ENCODE measurements at places on chromosomes 5 and 9.

DNA sequence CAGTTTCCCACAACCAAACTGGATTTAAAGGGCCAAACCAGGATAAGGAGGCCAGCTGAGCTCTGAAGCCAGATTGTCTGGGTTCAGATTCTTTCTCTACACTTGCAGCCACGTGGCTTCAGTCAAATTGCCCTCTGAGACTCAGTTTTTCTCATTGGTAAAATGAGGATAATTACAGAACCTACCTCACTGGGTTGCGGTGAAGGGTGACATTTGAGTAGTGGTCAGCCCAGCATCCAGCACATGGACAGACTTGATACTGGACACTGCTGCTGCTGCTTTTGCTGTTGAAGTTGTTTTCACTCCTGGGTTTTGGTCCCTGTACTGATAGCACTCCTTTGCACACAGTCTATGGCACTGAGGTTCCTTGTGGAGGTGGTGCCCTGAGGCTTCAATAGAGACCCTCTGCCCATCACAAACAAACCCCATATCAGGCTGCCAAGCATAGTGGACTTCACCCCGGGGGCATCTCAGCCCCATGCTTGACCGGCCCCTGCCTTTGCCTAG, 25.7 kb upstream of the CDKN2AIPNL start:
- no peak for DNase-seq

DNA sequence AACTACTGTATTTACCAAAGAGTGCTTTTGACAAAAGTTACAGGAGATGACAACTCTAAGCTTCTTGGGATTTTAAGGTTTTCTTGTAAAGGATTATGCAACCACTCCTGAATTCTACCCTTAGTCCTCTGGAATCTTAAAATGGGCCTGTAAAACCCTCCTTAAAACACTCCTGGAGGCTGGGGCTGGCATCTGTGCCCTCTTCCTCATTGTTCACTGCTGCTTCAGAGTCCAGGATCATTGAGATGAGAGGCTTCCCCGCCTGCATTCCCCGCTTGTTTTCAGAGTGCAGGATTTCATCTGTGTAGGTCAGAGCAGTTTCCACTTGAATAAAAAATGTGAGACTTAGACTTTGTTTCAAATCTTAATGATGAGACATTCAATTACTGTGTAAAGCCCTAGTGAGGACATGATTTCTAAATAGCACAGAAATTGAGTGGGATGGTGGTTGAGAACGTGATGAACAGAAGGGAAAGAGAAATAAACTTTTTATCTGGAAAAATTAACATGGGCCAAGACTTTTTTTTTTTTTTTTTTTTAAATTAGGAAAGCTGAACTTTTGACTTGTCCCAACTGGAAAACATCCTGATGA, 40.4 kb downstream of the PCSK5 start:
- no peak for DNase-seq

DNA sequence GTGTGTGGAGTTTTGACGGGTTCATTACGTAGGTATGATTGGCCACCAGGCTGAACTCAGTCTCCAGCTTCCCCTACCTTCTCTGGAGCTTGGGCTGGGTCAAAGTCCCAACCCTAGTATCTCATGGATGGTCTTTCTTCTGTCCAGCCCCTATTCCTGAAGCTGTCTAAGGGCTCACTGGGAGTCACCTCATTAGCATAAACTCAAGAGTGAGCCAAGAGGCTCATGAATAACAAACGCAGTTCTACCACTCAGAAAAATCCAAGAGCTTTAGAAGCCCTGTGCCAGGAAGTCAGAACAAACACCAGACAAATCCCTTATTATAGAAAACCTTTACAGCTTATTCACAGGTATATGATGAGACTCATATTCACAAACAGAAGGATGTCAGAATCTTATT, 180.3 kb upstream of the NFIL3 start:
- no peak for DNase-seq

GRCh38 chr5:113437111-113437510, 2.3 kb upstream of the TSSK1B start:
- DNase-seq: no peak

GRCh38 chr9:114592356-114592755, 4.8 kb downstream of the ATP6V1G1 start:
- DNase-seq: no peak

DNA sequence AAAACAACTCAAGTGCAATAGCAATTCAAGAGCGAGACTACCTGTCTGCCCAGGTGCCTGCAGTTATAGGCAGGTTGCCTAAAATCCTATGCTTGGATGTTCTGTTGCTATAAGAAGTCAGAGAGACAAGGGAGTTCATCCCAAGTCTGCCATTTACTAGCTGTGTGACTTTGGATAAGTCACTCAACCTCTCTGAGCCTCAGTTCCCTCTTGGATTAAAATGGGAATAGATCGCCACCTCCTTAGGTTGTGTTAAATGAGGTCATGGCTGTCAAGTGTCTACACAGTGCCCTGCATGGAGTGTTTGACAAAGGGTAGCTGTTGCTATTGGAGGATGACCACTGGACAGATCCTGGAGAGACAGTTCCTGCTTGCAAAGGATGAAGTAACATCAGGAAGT, 1.3 kb upstream of the ZBTB34 start:
- DNase-seq: no peak

DNA sequence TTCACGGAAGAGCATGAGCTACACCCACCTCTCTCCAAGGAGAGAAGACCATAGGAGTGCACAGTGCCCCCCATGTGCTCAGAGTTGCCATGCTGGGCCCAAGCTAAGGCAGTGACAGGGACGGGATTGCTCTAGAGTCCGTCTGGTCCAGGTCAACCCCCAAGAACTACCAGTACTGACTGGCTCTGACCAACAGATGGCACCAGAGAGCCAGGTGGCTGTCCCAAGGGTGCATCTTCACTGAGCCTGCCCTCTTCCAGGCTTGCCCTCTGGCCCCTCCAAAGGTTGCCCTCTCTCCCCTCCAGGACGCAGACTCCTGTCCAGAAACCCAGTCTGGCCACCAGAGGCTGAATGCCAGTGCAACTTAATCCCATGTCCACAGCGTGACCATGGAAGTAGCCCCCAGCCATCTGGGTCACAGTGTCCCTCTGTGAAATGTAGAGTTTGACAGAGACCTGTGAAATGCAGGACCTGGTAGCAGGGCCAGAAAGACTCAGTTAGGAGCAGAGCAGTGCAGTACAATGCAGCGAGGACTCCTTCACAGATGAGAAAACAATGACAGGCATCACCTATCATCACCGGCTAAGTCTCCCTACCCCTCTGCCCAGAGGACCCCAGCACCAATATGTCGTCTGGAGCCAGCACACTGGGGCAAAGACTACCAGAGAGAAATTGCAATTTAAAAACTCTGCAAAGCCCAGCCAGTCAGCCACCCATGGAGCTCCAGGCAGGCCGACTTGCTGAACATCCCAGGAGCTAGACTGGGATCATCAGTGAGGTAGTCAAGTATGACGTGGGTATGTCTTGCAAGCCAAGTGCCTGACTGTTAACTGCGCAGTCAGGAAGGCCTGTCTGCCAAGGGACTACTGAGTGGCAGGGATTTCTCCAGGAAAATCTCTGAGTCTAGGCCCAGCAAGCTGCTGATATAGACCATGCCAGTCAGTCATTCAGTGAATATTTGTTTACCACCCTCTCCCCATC, 7.7 kb upstream of the SKP1 start:
- DNase-seq: no peak

DNA sequence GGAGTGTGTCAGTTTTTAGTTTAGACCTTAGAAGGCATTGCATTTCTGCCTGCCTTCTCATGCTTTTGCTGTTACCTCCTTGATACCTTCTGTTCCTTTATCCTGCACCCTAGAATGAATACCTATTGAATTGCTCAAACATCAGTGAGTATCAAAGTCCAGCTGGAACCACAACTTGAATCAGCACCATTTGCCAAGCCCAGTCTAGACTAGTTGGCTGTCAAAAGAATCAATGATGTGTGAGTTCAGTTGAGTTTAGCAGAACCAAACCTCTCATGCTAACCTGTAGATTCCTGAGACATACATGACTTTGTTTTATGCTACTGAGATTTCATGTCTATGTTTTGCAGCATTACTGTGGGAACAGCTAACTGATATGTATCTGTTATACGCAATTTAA, 116.6 kb downstream of the FAM170A start:
- no peak for DNase-seq

GRCh38 chr9:37944671-37945481, 40.9 kb upstream of the SLC25A51 start:
- DNase-seq: no peak

DNA sequence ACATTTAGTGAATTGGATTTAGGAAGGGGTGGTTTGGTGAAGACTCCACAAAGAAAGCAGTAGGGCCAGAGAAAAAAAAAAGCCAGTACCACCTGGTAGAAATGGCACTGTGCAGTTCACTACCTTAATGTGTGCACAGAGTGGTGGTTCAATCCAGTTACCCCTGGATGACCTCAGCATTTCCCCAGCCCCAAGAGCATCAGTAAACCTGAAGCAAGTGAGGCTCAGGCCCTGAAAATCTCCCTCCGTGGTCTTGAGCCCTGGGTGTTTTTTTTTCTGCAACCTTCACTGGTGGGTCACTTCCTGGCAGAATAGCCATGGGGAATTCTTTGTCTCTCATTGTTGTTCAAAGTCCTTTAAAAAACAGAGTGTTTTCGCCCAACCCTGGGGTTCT, 202.9 kb downstream of the GADD45G start:
- DNase-seq: no peak

GRCh38 chr5:14830210-14831005, 41.2 kb downstream of the ANKH start:
- no peak for DNase-seq

GRCh38 chr9:12849486-12850003, 74.7 kb downstream of the LURAP1L start:
- DNase-seq: no peak

GRCh38 chr9:6218099-6218502, 2.5 kb downstream of the IL33 start:
- no peak for DNase-seq

DNA sequence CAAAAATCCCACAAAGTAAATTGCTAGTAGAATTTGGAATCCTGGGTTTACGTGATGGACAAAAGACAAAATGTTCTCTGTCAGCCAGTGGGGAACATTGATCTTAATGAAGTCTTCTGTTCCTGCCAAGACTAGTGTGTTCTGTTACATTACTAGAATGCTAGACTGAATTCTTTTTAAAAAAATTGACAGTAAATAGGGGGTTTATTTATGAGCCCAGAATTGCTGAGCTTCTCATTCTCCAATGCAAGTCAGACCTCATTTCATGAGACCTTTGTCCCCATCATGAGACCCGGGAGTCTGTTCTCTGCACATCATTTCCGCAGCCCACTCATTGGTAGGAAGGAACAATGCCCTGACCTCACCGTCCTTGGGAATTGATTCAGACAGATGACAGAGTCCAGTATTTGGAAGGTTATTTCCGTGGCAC, 173.8 kb upstream of the OTULINL start:
- no peak for DNase-seq

DNA sequence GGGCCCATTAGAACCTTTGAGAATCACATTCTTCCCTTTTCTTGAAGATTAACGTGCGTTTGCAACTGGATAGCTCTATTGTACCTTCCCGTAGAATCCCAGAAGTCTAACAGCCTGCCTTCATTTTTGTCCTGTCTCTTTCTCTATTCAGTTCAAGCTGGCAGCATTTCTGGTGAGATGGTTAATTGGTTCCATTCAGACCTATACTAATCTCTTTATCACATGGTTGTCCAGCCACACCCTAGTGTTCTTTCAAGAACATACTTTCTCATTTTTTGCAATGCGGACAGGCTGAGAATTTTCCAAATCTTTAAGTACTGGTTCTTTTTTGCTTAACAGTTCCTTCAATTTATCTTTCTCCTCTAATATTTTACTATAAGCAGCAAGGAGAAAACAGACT, 26.0 kb downstream of the NUTM2F start:
- no peak for DNase-seq

- DNase-seq: no peak
Observed at GRCh38 chr5:161545344-161546094, 1.0 kb downstream of the GABRB2 start.

DNA sequence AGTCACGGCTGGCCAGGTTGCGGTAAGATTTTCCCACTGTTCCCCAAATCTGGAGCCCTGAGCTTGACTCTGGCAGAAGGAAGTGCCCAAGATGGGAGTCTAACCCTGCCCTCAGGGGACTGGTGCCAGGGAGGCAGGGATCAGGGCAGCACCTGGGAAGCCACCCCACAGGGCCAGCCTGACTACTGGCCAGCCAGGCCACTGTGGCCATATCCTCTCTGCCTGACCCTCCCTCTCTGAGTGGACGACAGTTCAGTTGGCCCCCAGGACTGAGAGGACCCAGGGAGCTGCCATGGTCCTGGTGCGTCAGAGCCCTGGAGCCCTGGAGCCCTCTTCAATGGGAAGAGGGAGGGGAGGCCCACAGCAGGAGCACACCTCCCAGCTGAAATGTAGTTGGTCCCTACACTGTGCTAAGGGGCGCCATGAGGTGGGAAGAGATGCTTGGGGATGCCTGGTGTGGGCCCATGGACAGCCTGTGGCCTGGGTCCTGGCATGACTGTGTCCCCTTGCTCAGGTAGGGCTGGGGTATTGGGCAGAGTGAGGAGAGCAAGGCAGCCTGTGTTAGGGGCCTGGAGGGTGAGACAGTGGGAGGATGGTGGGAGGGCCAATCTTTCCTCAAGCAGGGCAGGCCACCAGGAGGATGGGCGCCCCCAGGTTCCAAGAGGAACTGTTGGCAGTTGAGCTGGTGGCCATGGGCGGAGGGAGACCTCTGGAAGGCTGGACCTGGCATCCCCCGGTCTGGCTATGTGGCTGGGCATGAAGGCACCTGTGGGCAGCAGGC, 81.1 kb downstream of the PHF2 start:
- no peak for DNase-seq

DNA sequence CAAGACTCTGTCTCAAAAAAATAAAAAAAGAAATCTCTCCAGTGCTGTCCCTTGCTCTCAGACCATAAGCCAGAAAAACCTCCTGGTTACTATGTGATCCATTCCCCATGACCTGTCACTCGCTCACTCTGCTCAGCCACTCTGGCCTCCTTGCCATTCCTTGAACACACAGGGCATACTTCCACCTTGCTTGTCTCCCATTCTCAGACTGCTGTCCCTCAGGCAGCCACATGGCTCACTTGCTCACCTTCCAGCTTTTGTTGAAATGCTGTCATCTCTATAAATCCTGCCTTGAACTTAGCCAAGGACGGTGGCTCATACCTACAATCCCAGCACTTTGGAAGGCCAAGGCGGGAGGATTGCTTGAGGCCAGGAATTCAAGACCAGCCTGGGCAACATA, 82.9 kb downstream of the UGCG start:
- DNase-seq: no peak
